ENCODE measurements at places on chromosomes 4 and X.

DNA sequence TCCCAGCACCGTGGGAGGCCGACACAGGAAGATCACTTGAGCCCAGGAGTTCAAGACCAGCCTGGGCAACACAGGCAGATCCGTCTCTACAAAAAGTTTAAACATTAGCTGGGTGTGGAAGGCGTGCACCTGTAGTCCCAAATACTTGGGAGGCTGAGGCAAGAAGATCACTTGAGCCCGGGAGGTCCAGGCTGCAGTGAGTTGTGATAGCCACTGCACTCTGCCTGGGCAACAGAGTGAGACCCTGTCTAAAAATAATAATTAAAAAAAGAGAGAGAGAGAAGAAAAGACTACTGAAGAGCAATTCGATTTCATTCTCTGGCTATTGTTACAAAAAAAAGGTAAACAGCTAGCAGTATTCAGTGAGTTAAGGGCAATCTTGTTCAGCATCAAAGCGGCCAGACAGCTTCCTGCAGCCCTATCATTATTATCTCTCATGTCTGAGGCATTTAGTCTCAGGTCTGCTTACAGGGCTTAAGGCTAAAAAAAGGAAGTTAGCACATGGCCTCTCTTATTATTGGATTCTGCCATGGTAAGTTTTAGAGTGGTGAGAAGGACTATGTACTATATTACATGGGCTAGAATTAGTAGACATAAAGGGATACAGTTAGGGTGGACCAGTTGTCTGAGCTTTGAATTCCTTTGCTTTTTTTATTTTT, 37.9 kb downstream of the ARHGEF6 start:
- no peak for DNase-seq

DNA sequence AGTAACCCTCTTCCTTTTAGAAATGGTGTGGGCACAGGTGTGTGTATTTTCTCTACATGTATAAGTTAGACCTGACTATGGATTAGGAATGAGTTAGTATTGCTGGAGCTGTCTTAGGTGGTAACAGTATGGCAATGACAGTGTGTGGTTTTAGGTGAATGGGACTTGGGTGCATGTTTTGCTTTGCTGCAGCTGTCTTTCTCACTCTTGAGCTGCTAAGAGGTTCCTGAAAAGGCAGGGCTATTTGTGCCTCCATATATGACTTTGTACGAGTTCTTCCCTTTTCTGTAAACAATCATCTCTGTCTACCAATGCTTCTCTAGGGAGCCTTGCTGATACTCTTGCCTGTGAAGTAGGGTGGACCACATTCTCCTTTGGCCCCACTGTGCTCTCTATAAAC, 234.8 kb upstream of the HHIP start:
- DNase-seq: no peak

- no peak for DNase-seq
These were observed 5.1 kb upstream of the SFRP2 start for GRCh38 chr4:153794006-153794405.

- DNase-seq: no peak
These were observed 40.6 kb downstream of the RAB33A start for GRCh38 chrX:130212371-130212770.

- DNase-seq: no peak
These were observed 23.0 kb downstream of the LDB2 start for GRCh38 chr4:16875487-16875886.

- DNase-seq: no peak
These were observed 128.1 kb downstream of the COL25A1 start for GRCh38 chr4:109174224-109174953.

DNA sequence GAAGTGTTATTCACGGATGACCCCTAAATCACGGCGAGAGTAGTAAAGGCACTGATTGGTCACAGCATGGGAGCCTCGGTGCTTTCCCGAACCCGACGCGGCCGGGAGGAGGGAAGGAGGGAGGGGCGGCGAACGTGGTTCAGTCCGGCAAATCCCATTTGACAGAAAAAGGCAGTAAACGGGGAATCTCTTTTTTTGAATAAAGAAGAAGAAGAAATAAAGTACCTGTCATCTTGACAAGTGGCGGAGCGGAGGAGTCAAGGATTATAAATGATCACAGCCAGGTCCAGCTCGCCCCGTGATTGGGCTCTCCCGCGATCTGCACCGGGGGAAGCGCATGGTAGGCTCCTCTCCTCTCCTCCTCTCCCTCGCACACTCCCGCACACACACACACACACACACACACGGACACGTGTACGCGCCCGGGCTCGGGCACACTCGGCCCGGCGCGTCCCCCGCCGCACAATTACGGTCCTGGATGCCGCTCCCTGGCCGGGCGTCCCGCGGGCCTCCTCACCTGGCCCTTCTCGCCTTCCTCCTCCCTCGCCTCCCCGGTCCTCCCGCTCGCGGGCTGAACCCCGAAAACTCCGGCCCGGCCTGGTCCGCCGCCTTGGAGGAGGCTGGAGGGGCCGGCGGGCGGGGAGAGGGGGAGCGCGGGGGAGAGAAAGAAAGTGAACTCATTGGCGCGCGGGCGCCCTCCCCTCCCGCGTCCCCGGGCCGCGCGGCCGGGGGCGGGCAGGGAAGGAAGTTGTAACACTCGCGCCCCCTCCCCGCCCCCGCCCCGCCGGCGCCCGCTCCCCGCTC, 99.2 kb upstream of the TENM3 start:
- peak; percentile 12 for DNase-seq

DNA sequence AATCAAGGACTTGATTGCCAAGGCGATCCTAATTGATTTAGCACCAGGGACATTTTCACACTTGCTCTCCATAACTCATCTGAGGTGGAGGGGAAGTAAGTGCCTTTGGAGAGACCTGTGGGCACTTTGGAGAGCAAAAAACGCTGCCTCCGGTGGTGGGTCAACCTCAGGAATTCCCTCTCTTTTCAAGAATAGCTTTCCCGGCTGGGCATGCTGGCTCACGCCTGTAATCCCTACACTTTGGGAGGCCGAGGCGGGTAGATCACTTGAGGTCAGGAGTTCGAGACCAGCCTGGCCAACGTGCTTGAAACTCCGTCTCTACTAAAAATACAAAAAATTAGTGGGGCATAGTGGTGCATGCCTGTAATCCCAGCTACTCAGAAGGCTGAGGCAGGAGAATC, 49.2 kb downstream of the PRPS1 start:
- DNase-seq: no peak

DNA sequence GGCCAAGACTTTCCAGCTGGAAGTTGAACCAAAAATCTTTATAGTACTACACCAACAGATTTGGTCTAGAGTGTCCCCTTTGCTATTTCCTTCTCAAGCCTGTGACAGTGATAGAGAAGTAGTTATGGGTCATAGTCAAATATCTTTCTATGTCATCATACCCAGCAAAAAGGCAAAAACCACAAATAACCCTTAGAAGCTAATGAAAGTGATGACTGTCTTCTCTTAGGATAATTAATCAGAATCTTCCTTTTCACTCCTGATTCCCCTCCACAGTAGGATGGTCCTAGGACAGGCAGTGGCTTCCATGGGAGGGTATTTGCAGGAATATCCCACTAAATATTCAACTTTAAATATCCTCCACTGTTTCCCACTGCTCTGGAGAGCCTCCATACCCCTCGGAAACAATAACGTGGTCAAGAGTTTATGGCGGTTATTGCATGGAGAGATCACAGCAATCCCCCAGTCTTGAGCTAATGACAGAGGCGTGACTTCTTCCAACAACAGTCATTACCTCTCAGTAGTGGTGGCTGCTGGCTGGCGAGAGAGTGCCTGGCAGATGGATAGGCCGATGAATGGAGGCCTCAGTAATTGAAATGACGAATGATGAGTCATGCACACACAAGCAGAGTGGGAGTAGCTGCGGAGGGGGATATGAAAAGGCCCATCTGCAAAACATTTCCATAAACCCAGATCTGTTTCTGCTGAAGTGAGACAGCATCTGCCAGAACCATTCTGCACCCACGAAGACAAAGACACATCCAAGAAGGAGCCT, 154.9 kb downstream of the STK32B start:
- no peak for DNase-seq

- no peak for DNase-seq
These were observed 787 bp upstream of the TET2 start for GRCh38 chr4:105145903-105146275.

DNA sequence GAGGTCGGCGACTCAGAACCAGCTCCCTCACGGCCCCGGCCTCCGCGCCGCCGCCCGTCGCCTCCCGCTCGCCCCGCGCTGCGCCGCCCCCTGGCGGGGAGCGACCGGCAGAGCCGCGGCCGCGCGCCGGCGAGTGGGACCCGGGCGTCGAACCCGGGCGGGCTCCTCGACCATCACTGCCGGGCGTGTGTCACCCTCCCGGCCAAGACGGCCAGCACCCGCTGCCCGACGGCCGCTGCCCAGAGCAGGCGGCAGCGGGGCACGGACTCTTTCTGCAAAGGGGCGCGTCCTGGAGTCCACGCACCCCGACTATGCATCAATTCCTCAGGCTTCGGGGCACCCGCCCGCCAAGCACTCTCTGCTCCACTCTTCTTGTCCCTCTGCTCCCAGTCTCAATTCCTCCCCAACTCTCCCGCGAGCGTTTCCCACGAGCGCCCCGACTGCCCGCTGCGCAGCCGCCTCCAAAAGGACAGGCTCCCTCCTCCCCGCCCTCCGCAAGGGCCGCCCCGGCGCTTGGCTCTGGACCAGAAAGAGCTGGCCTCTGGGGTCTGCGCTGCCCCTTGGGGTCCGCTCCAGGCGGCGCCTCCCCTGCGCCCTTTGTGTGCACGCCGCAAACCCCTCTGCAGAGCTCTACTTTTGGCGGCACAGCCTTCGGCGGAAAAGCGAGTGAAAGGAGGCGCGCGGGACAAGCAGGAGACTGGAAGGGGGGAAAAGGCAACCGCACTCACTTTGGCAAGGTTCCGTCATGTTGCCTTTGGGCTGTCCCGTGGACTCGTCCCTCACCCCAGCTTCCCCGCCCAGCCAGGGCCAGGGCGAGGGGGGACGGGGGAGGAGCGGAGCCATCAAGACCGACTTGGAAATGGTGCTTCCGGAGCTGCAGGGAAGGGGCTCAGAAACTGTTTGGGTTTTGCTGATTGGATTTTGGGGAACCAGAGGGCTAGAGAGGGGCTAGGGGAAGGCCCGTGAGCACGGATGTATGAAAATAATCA, 1.0 kb downstream of the PDE5A start:
- DNase-seq: peak; percentile 39

GRCh38 chrX:69600182-69600581, 15.7 kb upstream of the EDA start:
- no peak for DNase-seq

DNA sequence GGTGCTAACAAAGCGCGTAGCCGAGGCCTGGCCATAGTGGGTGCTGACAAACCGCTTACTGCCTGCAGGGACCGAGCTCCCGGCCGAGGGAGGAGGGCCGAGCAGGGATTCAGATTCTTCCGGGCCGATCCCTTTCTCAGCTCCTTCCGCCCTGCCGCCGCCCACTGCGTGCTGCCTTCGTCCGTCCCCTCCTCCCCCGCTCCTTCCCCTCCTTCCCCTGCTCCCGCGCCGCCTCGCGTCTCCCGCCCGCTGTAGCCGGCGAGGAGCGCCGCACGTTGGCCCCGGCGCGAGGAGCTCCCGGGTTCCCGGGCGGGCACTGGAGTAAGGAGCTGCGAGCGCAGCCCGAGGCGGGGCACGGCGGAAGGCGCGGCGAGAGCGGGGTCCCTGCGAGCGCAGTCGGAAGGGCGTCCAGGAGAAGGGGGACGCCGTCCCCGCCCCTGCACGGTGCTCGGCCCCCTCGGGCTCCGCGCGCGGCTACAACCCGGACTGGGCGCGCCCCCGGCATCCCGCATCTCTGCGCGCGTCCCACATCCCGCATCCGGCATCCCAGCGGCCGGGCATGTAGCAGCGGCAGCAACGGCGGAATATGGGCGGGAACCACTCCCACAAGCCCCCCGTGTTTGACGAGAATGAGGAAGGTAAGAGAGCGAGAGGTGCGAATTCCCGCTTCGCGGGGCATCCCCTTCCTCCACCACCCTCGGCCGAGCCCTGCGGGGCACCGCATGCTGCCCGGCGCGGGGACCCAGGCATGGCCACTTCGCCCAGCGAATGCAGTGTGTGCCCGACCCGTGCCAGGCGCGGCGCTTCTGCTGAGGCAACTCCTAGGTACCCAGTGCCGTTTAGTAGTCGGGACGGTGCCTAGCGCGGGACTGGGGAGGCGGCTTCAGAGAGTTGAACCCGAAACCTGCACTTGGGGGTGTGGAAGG, at the start of gene STK32B:
Gene STK32B (plus strand): TSS at position 203 of the 926 bp plus-strand sequence.
- no peak for DNase-seq

DNA sequence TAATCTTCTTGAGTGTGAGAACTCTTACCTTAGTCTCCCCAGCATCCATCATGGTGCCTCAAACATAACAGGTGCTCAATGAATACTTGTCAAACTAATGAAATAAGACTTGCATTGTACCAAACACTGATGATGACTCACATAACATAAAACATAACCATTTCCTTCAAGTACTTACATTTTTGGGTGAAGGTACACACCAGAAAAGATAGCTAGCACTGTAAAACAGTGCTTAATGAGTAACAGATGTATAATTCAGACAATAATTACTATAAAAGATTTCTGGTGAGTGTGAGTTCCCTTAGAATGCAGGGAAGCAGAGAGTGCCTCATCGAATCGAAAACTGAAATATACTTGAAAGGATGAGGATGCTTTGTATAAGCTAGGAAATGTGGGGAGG, 70.1 kb upstream of the HCCS start:
- DNase-seq: no peak

DNA sequence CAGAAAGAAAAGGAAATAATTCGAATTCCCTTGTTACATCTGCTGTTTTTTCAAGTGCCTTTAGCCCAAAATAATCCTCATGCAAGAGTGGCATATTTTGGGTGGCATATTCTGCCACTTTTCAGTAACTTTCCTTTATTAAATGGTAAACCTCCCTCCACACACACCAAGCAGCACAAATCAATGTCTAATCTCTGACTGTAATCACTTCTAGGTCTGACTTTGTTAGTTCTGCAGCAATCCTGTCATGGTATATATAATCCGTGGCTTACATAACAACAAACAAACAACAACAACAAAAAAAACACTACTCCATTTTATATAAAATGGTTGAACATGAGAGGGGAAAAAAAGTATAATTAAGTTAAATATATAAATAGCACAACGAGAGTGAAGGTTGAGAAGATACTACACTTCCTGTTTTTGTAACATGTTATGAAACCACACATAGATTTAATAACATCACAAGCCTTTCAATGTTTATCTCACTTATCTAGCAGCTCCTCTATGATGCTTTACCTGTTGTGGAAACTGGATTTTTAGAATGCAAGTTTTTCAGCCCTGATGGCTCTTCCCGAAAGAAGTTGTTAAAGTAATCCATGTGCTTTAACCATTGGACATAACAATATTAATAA, 715.4 kb downstream of the GRXCR1 start:
- no peak for DNase-seq

- no peak for DNase-seq
These were observed 79.1 kb downstream of the DOCK11 start for GRCh38 chrX:118574666-118575065.

DNA sequence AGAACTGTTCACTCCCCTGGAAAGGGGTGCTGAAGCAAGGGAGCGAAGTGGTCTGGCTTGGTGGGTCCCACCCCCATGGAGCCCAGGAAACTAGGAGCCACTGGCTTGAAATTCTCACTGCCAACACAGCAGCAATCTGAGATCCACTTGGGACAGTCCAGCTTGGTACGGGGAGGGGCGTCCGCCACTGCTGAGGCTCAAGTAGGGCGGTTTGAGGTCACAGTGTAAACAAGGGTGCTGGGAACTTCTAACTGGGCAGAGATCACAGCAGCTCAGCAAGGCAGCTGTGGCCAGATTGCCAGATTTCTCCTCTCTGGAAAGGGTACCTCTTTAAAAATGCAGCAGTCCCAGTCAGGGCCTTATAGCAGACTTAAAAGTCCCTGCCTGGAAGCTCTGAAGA, 53.9 kb upstream of the GALNTL6 start:
- DNase-seq: no peak

GRCh38 chr4:40595981-40596380, 33.7 kb downstream of the RBM47 start:
- no peak for DNase-seq
